ENCODE measurements at places on chromosomes 6 and 20.

GRCh38 chr6:159788276-159788675 lies 1.1 kb downstream of the TCP1 start:
- DNase-seq, result no peak

DNA sequence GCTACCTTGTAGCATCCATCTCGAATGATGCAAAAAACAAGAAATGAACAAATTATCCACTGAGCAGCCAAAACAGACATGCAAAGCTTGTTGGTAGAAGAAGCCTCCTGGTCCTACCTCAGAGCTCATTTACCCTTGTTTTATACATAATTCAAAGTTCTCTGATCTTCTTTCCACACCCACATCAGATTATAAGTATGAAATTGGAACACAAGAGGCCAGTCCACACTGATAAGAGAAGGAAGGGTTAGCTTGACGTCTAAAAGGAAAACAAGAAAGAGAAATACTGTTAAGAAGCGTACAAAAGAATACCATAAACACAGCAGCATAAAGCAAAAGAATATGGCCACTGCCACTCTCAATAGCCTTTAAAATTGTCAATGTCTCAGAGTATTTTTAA lies 49.7 kb downstream of the FAM83B start:
- DNase-seq, result no peak

GRCh38 chr6:167988945-167989841 lies 8.3 kb upstream of the KIF25 start:
- DNase-seq, result no peak

DNA sequence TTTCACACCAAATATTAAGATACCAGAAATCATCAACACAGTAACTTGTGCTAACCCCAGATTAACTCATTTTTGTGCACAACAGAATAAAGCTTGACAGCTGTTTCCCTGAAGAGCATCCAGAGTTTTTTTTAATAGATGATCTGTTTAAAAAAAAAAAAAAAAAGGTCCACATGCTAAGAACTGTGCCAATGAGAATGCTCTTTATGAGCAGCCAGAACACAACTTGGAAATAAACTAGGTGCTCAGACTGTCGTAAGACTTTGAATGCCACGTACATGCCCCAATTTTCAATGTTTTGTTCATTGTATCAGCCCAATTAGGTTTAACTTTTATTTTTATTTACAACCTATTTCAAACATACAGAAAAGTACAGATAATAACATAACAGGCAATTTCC lies 47.3 kb downstream of the STAU1 start:
- no peak for DNase-seq

DNA sequence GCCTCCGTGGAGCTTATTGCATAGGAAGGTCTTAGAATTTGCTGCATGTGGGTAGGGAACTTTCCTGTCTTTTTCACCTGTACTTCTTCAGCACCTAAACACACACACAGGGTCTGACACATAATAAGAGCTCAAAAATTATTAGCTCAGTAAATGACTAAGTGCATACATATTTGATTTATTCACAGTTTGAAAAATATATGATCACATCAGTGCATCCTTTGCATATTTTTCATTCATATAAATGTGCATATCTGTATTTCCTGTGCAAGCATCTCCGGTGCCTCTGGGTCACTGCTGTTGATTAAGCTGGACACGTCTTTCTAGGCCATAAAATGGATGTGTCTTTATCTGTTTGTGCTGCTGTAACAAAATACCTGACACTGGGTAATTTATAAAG lies 234.7 kb downstream of the UST start:
- peak; percentile 53 for DNase-seq

GRCh38 chr20:40639132-40639531 lies 49.9 kb downstream of the MAFB start:
- no peak for DNase-seq

DNA sequence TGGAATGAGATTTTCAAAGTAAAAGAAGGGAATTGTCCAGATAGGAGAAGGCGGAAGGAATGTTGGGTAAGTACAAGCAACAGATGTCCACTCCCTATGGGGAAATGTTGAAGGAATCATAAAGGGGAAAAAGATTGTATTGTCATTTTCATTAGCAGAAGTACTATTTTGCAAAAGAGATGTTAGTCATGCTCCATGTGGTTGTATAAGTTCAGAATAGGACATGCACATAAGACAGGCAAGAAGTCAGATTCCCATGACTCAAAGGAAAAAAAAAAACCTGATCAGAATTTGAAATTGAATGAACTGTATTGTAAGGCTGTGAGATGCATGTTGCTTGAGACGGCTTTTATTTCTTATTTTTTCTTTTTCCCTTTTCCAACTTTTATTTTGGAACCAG lies 36.8 kb downstream of the GRM1 start:
- DNase-seq, result no peak

GRCh38 chr6:110355022-110355421 lies 3.1 kb downstream of the METTL24 start:
- DNase-seq, result no peak

- no peak for DNase-seq
Measured at GRCh38 chr20:57457243-57458095, 66.3 kb downstream of the RBM38 start.

GRCh38 chr20:653590-654416 lies 803 bp upstream of the SRXN1 start:
- no peak for DNase-seq

DNA sequence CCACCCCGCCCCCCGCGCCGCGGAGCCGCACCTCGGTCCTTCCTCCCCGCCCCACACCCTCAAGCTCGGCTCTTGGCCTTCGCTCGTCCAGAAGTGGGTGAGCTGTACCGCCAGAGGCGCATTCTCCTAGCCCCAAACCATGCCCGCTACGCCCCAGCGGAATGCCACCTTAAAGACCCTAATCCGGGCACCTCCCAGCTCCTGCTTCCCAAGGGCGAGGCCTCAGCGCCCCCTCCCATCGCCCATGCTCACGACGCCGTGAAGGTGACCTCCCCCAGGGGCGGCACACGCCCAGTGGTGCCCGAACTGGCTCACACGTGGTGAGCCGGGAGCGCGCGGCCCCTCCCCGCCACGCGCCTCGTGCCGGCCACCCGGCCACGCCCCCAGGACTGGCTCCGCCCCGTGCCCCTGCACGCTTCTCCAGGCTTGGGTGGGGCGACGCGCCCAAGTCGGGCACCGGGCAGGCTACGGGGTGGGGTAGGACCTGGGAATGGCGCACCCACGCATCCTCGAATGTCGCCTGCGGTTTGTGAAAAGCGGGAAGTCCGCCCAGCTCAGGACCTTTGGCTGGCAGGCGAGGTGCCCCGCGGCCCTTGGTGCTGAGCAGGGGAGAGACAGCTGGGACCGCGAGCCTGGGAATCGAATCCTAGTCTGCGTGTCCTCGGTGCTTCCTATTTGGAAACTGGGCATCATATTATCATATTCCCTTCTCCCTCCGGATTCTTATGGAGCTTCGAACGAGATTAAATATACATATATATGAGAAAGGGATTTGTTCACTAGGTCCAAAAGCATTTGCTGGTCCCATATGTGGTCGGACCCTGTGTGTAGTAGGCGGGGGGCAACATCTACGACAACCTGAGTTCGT lies 941 bp upstream of the SOX12 start:
- peak; percentile 87 for DNase-seq

DNA sequence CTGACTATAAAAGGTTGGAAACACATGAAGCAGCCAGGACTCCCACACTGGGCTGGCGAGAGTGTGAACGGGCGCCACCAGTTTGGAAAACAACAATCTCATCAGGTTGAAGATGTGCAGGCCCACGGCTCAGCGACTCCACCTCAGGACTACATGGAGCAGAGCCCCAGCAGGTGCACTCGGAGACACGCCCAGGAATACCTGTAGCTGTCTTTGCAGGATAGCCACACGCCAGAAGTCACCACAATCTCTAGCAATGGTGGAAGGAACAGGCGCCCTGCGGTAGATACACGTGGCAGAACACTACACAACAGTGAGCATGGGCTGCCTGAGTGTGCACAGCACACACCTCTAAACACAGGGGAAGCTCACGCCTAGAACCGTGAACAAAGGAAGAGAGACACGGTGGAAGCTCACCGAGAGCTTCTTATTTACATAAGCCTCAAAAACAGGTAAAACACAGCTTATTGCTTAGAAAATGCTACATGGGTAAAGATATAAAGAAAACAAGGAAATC lies 28.7 kb upstream of the RPS6KA2 start:
- DNase-seq, result no peak

DNA sequence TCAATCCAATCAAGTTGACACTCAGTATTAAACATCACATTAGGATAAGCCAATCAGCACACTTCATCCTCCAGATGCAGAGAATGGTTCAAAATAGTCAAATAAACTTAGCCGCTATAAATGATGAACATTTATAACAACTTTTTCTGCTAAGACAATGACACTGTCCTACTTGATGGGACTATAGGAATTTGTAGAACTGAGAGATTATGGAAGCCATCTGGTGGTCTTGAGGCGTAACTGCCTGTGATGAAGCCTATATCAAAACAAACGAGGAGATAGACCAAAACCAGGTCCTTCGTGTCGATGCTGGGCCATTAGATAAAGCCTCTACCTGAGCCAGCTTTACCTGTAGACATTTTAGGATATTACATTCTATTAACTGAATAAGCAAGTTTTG lies 631.1 kb downstream of the COL12A1 start:
- peak; percentile 47 for DNase-seq

- DNase-seq, result peak; percentile 36
Measured at GRCh38 chr6:41122373-41122772, 31.8 kb downstream of the TREML1 start.

DNA sequence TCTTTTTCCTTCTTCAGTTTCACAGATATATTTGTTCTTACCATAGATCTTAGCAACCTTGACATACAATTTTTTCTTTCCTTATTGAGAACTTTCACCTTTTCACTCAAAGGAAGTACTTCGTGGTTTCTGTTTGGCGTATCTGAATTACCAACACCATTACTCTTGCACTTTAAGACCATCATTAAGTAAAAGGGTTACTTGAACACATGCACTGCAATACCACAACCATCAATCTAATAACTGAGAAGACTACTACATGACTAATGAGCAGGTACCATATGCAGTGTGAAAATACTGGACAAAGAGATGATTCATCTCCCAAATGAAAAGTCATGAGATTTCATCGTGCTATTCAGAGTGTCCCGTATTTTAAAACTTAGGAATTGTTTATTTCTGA lies 21.7 kb upstream of the SENP6 start:
- no peak for DNase-seq

DNA sequence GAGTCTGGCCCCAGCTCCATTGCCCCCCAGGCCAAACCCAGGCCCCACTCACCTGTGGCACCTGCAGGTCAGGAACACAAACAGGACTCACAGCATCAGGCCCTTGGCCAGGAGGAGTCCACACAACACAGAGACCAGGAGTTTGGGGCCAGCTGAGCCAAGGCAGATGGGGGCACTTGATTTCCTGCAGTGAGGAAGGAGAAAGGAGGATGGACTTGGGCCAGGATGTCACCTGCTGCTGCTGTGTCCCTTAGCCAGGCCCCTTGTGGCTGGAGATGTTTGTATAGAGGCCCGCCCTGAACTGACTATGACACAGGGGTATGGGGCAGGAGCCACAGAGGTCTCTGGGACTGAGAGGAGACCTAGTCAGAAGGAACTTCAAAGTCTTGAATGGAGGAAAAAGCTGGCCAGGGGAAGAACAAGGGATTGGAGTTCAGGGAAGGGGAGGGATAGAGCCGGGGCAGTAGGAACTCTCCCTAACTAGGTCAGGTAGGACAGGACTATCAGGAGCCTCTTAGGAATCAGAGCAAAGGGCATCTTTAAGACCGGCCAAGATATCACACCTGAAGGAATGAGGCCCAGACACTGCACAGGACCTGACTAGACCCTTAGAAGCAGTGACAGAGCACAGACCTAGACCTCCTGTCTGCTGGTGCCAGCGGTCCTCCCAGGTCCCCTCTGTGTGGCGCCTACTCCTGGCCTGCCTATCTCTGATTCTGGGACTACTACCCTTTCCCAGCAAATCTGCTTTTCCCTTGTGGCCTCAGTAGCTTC lies 8.8 kb upstream of the TREML2 start:
- no peak for DNase-seq

- DNase-seq, result peak; percentile 42
Measured at GRCh38 chr20:47066484-47067270, 172.0 kb downstream of the EYA2 start.
